Activated CD8-positive, alpha-beta memory T cell treated with anti-CD3 and anti-CD28 coated beads for 24 hours (primary cell): ENCODE measurements at places on chromosomes 16 and 17.

DNA sequence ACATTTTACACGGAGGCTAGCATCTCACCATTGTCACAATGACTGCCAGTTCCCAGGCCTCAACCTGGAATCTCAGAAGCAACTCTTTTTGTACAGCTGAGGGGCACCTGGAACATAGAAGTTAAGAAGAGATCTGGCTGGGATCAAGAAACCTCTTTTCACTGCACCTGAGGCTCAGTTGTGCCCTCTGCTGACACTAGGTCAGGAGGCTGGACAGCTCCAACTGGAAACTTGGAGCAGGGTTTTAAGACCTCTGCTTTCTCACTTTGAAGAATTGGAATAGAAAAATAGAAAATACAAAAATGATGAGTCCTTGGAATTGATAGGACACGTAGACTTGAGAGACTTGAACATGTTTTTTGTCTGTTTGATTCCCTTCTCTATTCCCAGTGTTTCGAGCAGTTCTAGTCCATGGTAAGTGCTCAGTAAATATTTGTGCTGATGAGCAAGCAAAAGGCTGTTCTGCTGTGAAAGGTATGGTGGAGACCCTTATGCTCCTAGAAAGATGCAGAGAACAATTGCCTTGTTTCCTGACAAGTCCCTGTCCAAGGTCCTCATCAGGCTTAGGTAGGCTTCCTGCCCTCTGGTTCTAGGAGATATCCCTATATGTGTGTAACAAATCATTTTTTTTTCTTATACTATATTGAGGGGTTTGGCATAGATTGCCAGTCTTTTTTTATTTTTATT is 13.6 kb upstream of the PPM1D start:
- no peak for DNase-seq

- no peak for DNase-seq
Measured at GRCh38 chr17:74858672-74859458, 820 bp downstream of the GRIN2C start.

DNA sequence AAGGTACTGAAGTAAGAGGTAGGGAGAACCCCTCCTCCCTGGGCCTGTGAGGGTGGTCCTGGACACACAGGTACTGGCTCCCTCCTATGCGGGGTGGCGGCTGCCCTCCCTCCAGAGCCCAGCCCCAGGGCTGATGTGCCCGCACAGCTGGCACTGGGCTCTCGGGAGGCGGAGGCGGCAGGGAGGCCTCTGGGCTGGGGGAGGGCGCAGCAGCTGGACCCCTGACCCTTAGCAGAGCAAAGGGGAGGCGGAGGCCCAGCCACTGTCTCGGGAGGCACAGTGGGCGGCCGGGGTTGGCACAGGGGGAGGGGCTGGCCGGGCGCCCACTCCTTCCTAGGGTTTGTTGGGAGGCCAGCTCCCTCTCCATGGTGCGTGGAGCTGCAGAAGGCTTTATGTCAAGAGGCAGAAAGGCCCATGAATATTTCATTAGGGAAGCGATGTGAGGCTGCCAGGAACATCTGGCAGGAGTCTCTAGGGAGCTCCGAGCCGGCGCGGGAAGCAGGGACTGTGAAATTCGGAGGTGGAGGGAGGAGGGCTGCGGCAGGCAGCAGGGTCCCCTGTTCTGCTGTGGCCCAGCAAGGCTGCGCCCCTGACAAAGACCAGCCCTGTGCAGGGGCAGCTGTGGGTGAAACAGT is 44.1 kb upstream of the ACSF3 start:
- DNase-seq = no peak

DNA sequence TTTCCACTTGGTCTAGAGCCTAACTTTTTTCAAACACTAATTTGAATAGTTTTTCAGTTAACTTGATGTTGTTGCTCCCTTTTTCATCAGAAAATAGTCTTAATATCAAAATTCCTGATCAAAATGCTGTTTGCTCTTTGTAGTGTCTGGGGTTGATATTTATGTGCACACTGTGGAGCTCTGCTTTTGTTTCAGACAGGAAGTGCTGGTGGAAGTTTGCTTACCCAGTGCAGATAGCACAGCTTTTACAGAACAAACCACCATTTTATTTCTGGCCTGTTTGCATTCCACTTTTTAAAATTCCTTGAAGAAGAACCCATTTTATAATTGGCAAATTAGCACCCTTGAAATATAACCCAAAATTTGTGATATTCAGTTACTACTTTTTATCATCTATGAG is 125.4 kb downstream of the MRTFB start:
- DNase-seq = no peak

DNA sequence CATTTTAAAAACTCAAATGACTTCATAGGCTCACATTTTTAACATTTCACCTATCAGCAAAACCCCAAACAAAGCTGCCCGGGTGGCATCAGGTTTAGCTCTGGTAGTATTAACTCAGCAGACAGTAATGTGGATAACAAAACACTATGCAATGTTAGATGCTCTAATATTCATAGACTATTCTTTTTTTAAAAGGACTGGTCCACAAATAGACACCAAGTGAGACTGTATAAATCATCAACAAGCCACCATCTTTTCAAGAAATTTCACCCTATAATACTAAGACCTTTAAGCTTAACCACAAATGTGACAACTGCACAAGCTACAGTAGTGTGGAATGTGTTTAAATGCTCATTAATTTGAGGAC is 20.2 kb downstream of the SNN start:
- DNase-seq = no peak

DNA sequence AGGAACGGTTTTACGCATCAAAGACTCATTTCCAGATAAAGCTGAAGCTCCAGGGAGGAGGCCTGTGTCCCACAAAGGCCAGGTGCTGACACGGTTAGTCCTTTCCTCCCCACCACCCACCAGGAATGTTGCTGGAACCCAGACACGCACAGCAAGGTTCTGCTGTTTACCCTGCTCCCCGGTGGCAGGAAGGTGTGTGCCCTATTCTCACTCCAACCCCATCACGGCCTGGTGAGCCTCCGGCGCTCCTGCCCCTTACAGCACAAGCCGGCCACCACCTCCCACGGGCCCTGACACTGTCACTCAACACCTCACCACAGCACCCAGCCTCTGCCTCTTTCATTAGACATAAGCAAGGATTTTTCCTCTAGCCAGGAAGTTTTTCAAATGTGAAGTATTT is 47.8 kb downstream of the ANKRD11 start:
- no peak for DNase-seq

DNA sequence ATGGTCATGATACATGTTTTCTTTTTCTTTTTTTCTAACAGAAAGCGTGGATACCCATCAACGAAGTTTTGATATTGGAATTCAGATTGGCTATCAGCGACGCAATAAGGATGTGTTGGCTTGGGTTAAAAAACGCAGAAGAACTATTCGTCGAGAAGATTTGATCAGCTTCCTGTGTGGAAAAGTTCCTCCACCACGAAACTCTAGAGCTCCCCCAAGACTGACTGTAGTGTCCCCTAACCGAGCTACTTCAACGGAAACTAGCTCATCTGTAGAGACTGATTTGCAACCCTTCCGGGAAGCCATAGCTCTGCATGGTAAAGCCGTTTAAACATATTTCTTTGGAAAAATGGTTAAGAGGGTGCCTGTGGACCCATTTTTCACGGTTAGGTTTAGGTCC is 11.5 kb downstream of the HAPSTR1 start:
- DNase-seq = peak; percentile 59

- DNase-seq = no peak
Measured at GRCh38 chr16:28482026-28482425, 9.8 kb downstream of the CLN3 start.

DNA sequence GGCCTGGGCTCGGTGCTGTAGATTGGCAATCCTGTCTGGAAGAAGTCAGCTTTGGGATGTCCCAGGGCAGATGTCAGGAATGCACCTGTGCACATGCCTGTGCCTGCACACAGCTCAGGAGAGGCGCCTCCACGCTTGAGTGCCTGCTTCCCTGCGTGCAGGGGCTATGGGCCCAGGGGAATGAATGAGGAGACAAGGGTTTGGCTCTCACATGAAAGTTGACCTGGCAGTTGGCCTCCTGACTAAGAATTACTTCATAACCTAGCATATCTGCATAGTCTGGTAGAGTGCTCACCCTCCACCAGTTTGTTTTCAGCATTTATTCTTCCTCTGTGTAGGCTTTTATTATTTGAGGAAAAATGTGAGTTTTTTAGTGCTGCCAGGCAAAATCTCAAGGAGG is 50.0 kb downstream of the PLD6 start:
- no peak for DNase-seq

DNA sequence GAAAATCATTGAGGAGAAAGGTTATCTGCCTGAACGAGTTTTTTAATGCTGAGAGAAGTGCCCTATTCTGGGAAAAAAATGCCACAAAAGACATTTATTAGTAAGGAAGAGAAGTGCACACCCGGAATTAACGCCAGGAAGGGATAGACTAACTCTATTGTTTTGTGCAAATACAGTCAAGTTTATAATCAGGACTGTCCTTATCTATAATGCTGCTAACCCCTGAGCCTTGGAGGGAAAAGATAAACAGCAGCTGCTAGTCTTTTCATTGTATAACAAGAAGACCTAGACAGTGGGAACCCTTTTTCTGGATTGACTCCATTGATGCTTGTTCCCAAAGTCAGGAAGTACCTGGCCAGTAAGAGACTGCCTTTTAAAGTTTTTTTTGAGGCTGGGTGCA is 26.5 kb downstream of the BCAS3 start:
- no peak for DNase-seq

DNA sequence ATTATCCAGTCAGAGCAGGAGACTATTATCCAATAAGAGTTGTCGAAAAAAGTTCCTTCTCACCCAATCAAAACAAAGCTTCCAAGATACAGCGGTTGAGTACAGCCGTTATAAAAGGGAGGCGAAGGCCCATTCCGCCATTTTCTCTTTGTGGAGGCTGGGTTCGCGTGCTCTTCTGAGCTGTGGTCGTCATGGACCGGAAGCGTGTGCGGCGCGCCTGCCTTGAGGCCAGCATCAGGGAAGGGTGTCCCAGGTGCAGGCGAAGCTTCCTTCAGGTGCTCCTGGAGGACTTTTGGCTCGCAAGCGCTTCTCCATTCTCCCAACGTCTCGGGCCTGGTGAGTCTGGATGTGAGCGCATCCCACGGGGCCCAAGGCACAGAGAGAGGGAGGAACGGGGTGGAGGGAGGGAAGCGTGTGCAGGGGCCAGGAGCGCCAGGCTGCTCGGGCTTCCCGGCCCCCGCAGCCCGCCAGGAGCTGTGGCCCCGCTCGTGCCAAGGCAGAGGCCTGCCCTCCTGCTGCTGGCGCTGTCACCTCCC is 99.2 kb downstream of the GOSR1 start:
- DNase-seq = no peak

DNA sequence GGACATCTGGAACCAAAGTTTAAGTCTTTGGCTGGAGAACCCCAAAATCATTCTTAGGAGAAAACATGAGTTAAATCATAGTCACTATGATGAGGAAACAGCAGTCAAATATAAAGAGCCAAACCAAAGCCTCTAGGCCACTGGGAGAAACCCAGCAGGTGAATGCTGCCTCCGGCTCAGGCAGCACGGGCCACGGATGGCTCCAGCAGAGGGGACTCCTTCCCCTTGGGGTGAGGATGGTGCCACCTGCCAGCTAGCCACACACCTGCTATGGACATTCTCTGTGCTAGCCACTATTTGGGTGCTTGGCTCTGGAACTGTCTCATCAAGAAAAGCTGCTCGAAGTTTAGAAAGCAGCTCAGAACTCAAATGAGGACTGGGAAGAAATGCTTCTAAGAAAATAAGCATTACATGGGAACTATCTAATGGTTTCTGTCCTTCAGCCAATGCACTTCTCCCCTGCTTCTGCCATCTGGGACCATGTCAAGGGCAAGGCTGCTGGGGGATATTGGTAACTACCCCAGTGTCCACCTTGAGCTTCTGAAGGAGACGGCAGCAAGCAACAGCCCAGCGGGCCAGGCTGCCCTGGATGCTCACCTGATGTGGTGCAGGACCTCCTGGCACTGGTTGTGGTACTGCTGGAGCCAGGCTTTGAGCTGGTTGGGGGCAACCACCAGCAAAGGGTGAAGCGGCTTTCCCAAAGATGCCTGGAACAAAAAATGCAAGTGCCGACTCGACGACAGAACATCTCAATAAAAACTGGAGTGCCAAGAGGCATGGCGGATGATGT is 22.5 kb downstream of the ELAC2 start:
- DNase-seq = no peak

DNA sequence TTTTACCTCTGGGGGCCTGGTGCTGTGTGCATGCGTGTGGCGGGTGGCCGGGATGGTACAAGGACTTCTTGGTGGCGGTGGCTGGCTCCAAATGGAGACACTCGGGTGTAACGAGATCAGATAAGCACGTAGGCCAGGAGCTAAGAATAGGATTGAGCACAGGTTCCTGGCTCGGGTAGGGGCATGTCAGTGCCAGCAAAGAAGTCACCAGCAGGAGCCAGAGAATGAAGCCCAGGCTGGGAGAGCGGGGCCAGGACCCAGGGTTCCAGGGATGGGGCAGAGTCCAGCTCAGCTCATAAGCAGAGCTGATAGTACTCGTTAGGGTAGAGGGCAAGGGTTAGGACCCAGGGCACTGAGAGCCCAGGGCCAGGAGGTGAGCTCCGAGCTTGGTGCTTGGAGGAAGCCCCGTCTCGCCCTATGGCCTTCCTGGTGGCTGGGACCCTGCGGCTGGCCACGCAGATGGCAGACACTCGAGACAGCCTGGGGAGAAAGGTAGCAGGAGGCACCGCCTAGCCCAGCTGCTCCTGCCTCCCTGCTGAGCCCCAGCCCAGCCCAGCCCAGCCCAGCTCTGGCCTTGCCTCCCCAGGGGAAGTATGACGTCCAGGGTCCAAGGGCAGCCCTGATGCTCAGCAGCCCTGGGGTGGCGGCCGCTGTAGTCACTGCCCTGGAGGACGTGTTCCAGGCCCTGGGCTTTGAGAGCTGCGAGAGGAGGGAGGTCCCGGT is 8.9 kb downstream of the ZNF213 start:
- DNase-seq = no peak

DNA sequence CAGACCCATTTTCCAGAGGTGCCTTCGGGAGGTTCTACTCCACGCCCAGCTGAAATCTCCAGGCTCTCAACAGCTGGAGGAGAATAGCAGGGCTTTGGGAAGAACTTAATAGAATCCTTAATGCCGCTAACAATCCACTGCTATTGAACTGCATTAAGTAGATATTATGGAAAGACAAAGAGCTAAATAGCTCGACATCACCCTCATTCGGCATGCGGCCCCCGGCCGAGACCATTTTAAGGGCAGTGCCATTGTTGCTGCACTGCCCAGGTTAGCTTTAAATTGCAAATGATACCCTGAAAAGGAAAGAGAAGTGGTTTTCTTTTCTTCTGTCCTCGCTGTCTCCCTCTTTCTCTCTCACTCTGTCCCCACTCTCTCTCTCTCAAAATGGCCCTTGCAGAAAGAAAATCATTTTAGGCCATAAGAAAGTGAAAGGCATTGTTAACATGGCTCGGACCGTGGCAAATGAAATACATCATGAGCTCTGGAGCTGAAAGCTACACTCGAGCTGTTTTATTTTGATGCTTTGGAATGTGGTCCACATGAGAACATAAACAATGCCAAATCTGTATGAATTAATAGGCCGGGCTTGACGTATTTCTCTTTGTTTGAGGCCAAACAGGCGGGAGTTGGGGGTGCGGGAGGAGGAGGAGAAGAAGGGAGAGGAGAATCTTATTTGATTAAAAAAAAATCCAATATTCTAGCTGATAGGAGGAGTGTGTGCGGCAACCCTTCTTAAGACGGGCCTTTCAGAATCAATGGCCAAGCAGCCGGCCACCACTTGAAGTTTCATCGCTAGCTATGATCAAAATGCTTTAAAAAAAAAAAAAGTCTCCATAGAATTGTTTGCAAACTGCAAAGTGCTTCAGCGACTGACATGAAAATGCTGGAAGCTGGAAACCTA is 298.8 kb upstream of the IRX3 start:
- DNase-seq = no peak
